ENCODE measurements at places on chromosomes 2 and 18.

- no peak for DNase-seq
These were observed 28.0 kb downstream of the ADI1 start for GRCh38 chr2:3491306-3491705.

DNA sequence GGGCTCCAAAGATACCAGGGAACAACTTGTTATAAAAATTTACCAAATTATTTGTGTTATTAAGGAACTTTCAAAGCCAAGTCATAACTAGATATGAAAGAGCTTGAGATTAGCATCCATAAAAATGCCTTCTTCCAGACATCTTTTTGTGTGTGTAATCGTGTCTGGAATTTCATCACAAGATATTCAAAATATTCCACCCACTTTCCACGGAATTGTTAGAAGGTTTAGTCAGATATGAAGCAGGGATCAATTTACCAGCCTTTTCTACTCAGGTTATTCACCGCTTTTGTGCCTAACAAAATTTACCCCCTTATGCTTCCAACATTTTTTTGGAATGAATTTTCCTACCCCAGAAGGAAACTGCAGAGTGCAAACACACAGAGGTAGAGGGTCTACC lies 130.2 kb upstream of the ACVR2A start:
- DNase-seq, result no peak

DNA sequence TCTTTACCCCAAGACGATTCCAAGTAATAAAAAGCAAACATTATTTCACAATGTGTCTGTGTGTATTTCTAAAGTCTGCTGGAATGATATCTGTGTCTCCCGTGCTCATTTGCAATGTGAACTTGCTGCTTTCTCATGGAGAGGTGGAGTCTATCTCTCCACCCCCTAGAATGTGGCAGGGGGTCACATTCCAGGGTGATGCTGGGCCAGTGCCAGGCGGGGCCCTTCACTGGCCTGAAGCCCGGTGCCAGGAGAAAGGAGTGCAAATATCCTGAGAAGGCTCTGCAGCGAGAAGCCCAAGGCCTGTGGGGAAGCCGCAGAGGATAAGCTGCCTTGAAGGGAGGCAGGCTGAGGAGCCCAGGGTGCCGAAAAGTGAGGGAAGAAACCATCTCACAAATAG lies 26.8 kb upstream of the LDLRAD4 start:
- no peak for DNase-seq

DNA sequence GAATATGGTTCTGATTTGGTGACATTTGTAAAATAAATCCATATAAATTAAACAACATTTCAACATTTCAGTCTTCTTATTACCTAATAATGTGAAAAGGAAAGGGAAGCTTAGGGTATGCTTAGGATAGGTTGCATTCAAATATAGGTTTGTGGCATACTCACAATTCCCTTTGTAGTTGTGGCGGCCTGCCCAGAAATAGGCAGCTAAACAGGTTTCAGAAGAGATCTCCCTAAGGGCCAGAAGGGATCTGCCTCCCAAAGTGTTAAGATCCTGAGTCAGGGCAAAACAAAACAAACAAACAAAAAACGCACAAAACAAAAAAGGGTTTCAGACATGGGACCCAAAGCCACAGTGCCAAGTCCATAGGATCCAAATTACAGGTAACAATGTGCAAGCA lies 41.4 kb upstream of the TCF7L1 start:
- DNase-seq, result no peak

DNA sequence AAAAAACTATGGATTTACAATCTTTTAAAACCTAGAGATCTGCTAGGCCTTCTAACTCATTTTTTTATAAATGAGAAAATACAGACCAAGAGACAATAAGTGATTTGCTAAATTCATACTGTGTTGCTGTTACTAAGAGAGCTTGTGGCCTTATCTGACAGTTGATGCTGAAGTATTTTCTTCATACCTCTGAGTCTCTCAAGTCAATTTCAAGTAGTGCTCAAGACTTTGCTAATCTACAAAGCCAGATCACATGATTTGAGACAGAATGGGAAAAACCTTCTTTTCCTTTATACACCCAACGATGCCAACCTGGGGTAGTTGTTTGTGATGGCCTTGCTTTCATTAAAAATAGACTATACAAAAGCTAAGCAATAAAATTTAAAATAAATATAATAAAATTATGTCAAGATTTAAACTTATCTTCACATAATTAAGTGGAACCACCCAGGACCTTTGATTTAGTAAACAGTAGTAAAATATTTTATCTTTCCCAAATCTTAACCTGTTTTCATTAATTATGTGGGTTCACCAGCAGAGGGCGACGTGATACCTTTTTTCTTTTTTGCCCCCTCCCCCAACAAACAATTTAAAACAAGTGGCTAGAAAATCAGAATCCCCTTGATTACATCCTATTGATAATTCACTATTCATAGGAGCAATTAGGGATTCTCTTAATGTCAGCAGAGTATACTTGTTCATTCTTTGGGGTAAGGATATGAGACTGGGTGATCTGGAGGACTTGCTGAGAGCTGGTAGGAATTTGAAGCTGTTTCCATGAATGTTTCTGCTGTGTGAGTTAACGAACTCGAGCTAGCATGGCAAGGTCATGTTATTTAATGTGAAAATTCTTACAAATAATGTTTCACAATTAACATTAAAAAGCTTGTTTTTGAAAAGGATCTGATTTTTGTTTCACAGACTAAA lies 49.6 kb upstream of the SLC5A7 start:
- DNase-seq, result no peak

- no peak for DNase-seq
These were observed 26.9 kb downstream of the SGPP2 start for GRCh38 chr2:222451224-222451674.

- no peak for DNase-seq
These were observed 218.5 kb downstream of the TFCP2L1 start for GRCh38 chr2:121066526-121066925.

DNA sequence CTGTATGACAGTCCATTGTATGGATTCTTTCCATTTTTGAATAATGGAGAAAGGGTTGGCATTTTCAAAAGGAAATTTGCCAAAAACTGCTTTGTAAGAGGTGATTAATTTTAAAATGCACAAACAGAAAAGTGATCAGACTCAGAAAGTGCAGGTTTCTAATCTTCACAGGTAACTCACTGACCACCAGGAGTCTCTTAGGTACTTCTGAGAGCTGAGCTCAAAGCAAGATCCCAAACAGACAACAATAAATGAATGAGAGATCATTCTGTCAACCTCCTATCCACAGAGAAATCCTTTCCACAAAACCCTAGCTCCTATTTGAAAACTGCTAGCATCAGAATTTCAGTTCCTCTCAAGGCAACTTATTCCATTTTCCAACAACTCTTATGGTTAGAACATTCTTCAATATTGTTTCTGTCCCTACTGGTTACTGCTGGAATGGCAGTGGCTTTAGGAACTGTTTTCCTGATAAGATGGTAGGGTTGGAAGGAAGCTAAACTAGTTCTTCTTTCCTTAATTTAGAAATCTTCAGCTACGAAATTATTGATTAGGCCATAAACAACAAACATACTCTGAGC lies 20.6 kb upstream of the HAAO start:
- DNase-seq, result peak; percentile 18

DNA sequence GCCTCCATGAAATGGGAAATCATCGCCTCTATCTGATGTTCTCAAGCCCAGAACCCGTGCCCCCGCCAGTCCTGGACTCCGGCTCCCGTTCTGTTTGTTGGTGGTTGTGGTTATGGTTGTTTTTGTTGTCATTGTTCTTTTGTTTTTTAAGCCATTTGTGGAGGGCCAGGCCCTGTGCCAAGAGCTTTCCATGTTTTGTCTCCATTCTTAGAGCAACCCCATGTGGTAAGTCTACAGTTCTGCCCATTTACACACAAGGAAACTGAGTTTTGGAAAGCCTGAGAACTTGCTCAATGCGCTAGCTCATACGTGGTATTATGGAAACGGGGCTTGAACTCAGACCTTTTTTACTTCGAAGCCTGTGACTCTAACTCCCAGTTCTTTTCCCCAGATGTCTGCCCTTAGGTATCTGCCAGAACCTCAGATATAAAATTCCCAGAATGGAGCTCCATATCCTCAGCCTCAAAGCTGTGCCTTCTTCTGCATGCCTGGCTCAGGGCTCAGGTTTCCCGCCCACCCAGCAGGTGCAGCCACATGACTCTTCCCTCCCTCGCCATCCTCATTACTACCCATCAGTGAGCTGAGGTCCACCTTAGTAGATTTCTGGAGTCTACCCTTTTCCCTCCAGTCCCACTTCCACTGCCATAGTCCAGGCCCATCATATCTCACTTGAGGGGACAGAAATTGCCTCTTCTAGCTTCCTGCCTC lies 194.1 kb downstream of the KLHL29 start:
- DNase-seq, result no peak

- no peak for DNase-seq
These were observed 34.8 kb upstream of the ITGAV start for GRCh38 chr2:186554850-186555671.

- no peak for DNase-seq
These were observed 543.6 kb downstream of the PLCL1 start for GRCh38 chr2:198347946-198348345.

DNA sequence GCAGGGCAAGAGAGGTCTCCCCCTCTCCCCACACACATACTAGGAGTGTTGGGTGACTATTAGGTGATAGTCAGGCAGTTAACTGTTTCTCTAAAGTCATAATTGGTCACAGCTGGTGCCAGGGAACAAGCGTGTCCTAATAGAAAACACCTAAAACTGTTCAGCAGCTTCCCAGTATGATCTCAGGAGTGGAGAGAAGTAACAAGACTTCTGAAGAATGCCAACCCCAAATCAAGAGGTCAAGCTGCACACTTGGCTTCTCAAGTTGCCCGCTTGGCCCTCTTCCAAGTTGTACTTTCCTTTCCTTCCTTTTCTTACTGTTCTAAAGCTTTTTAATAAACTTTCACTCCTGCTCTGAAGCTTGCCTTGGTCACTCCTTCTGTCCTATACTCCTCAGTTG lies 22.4 kb upstream of the STAT1 start:
- no peak for DNase-seq

DNA sequence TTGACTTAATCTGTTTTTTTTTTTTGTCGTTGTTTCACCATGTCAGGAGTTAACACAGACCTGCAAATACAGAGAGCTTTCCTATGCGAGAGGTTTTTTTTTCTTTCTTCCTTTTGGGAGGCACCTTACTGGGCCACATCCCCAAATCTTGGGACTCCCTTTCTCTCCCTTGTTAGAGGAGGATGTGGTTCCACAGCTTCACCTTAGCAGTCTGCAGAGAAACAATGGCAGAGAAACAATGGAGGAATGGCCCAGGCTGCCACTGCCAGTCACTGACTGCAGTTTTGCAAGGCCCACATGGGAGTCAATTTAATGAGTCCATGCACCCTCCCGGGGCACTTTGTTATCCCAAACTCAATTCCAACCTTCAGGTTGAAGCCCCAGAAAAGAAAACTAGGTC lies 20.8 kb upstream of the PDK1 start:
- DNase-seq, result no peak

- no peak for DNase-seq
These were observed 55.7 kb downstream of the TCF7L1 start for GRCh38 chr2:85188852-85189251.

- DNase-seq, result no peak
These were observed 57.8 kb upstream of the HAAO start for GRCh38 chr2:42850016-42850805.
